AG20443 (cell line): ENCODE measurements at places on chromosomes 11 and 22.
A peak's percentile ranks its signal among the peaks of the same experiment; 100 is the strongest.

GRCh38 chr22:46967445-46968358 is 205.3 kb downstream of the TBC1D22A start:
- DNase-seq = no peak

DNA sequence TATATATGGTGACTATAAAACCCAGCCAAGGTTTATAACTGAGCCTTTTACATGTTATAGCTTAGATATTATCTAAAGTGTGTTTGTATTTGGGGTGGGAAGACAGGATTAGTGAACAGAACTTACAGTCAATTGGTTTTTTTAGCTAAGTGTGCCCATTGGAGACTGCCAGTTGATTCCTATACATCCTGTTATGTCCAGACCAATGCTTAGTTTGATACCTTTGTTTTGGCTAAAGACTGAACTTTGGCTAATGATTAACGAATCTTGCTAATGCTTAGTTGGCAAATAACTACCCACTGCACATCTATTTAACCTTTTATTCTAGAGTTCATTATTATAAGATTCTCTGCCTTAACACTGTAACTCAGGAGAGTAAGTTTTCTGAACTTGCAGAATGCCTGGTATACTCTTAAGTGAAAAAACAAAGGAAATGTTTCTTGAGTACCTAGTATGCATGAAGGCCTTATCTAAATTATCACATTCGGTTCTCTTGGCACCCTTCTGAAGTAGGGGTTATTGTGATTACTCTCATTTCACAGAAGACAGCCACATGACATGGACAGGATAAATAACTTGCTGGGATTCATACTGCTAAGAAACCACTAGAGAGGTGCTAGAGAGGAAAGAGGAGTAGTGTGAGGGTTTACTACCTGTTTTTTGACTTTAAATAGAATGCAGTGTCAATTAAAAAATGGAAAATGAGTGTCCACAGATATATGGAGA is 54.0 kb downstream of the KREMEN1 start:
- no peak for DNase-seq

DNA sequence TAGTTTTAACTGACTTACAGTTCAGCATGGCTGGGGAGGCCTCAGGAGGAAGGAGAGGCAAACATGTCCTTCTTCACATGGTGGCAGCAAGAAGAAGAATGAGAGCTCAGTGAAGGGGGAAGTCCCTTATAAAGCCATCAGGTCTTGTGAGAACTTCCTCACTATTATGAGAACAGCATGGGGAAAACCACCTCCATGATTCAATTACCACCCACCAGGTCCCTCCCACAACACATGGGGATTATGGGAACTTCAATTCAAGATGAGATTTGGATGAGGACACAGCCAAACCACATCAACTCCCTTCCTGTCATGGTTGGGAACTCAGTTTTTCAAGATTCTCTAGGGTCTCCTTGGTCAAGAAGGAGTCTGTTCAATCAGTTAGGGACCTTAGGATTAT is 432.9 kb upstream of the CNTN5 start:
- no peak for DNase-seq

DNA sequence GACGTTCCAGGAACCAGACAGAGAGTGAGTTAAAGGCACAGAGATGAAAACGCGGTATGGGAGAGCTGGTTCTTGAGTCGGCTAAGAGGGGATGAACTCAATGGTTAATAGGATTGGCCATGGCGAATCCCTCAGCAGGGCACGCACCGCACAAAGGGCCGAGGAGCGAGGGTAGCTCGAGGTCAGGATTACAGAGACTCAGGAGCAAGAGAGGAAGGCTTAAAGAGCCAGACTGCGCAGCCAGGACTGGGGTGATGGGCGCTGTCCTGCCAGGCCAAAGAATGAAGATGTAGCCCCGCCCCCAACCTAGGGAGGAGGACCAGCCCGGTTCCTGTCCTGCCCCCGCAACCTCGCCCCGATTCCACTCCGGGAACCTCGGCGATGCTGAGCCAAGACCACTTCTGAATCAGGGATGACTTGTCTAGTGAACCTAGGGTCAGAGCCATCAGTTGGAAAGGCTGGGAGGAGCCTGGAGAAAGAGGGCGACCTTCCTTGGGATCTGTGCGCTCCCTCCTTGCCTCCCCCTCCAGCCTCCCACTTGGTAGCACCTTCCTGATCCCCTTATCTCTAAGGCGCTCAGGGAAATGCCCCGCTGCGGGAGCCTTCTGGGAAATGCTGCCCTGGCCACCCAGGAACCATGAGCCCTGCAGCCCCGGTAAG is at the start of gene PLEKHB1:
Gene PLEKHB1 (plus strand): TSS at position 610 of the 660 bp plus-strand sequence. CDS start 28 bp downstream, at position 638.
- no peak for DNase-seq

GRCh38 chr11:131884461-131885073 is 514.2 kb downstream of the NTM start:
- no peak for DNase-seq

DNA sequence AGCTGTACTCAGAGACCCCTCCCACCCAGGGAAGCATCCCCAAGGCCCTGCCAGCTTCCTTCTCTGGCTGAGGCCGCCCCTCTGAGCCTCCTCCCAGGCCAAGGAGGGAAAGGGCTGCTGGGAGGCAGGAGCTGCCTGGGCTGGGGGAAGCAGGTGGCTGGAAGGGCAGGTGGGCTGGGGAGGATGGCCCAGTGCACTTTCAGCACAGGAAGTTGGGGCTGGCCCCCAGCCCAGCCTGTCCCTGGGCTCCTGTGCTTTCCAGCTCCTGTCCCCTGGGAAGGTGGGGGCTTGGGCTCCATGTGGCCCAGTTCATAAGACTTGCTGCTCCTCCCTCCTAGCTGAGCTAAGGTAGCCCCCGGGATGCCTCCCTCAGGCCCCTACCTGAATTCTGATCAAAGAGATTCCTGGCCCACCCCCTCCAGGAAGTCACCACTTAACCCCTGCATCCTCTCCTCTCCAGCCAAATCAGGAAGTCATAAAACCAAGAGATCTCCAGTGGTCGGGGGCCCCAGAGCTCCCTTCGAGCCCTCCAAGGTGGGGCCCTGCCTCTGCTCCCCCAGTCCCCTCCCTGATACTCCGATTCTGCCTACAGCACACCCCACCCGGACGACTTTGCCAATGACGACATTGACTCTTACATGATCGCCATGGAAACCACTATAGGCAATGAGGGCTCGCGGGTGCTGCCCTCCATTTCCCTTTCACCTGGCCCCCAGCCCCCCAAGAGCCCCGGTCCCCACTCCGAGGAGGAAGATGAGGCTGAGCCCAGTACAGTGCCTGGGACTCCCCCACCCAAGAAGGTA is 4.9 kb downstream of the PPP1CA start:
- no peak for DNase-seq

- DNase-seq = no peak
Observed at GRCh38 chr22:45649809-45650208, 21.8 kb upstream of the ATXN10 start.

DNA sequence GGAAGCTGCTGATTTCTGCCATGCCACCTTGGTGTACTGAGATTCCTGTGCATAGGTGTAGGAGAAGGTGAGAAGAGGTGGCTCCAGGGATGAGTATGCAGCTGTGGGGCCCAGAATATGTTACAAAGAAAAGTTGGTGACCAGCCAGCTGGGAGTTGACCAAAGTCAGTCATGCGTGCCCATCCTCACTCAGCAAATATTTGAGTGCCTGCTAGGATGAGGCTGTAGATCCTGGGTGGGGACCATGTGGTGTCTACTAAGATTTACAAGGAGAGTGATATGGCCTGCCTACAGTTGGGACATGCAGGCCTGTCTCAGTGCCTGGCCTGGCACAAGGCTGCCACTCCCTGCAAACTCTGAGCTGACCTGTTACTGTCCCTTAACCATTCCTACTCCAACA is 19.4 kb downstream of the RNF185 start:
- DNase-seq = peak; percentile 59

DNA sequence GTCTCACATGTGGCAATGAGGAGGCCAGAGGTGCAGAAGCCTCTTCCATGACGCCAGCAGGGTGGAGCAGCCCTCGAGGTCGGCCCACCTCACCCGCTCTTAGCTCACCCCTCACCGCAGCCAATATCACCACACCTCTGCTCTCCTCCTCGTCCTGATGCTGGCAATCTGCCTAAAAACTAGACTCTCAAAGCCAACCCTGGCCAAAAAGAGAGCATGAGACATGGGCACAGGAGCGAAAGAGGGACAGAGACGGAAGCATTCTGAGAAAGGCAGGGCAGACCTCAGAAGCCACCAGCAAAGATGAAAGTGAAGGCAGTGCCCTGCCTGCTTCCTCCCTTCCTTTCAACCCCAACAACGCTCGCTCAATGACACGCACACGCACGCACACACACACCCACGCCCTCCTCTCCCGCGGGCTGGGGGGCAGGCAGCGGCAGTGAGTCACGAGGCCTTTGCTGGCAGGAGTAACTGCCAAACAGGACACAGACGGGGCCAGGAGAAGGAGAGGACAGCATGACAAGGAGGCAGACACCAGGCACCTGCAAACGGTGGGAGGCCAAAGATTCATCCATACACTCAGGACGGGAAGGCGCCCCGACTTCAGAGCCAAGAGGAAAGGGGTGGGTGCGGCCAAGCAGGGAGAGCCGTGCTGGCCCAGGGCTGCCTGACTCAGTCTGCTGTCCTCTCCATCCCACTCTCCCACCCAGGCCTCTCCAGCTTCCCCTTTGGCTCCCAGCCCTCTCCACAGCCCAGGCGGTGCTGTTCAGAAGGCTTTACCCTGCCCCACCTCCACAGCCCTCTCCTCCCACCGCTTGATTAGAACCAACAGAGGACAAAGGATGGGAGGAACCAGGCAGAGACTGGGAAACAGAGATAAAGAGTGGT is 11.4 kb downstream of the IGSF9B start:
- peak; percentile 77 for DNase-seq

DNA sequence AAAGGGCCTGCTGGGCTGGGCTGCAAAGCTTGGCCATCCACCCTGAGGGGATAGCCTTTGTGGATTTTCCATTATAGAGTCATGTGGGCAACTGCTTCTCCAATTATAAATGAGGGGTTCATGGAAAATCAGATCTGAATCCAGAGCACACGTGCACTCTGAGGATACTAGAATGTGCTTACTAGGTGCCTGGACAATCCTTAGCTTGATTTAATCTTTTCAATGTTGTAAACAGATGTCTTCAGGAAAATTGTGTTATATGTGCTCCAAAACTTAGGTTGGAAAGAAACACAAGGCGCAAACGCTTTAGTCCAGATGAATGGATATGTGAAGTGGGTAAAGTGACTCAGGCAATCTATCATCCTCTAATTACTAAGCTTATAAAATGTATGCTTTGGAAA is 92.0 kb downstream of the SLC17A6 start:
- DNase-seq = no peak

DNA sequence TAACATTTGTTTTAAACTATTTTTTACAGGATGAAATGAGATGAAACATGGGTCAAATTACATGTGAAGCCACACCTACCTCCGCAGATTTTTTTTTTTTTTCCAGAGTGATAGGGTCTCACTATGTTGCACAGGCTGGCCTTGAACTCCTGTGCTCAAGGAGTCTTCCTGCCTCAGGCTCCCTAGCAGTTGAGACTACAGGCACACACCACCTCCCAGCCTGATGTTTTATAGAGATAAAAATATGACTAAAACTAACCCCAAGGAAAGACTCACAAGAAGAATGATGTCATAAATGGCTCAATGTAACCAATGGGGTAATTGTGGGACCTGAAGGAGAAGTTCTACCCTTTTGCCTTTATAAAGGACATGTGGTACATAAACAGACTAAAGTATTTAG is 52.3 kb upstream of the SOX6 start:
- no peak for DNase-seq

- no peak for DNase-seq
Observed at GRCh38 chr11:68287419-68287818, 15.6 kb upstream of the C11orf24 start.
